ENCODE measurements at places on chromosomes 2 and 18.

DNA sequence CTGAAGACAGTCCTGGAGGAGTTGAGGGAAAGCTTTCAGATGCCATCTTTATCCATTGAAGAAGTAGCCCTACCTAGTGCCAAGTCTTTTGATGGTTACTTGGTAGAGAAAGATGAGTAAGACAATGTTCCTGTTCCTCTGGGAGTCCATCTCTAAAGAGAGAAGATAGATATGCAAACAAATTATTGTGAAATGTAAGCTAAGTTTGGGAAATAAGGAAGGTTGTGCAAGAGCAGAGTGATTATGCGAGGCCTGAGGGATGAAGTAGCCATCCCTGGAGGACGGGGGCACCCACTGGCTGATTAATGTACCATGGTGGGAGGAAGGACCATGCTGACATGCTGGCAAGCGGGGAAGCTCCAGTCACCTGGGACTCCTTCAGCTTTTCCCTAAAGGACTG, 994 bp upstream of the DTNA start:
- no peak for DNase-seq

GRCh38 chr2:47078541-47079482, 76.3 kb downstream of the STPG4 start:
- DNase-seq = no peak

- no peak for DNase-seq
Measured at GRCh38 chr2:195026261-195026660, 630.8 kb upstream of the SLC39A10 start.

DNA sequence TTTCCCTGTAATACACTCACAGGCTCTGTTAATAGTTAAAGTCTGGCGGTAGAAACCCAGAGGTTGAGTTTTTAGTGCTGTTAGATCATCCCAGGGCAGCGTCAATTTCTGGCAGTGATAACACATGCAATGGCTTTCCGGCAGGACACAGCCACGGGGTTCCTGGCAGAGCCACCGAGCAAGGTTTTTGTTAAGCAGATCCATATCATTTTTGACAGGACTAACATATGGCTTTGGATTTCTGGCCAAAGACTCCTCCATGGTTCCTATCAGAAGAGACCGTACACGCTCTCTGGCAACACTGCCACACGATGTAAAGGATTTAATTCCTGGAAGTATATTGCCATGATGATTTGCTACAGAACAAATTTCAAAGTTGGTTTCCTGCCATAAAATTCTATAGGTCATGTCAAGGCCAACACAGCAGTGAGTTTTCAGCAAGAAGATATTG, 854.3 kb downstream of the LRRTM4 start:
- DNase-seq = no peak

DNA sequence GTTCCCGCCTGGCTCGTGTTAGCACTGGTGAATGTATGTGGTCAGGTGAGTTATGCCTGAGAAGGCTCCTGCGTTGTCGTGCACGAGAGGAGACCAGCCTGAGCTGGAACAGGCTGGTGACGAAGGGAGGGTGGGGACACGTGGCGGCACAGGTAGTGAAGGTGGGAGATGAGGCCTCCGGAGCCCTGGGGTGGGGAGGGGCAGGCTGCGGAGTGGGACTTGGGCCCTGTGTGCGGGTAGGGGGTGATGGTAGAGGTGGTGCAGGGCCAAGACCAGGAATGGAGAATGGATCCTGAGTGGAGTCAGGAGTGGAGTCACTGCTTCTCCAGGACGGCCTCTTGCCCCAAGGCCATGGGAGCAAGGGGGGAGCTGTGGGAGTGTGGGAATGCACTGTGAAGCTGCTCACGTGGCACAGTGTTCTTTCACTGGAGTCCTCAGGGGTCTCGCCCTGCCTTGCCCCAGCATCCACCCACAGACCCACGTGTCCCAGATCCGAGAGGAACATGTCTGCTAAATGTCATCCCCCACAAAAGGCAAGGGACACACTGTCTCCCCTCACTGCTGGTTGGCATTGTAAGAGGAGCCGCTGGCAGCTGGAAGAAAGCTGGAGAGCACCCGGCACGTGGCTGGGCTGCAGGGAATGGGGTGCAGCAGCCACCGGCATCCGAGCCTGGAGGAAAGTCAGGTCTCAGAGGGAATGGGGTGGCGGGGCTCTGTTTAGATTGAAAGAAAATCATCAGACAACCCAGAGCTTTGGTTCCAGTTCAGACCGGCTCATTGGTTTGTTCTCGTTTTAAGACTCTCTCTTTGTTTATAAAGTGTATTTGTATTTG, 63.7 kb downstream of the CYP26B1 start:
- no peak for DNase-seq

DNA sequence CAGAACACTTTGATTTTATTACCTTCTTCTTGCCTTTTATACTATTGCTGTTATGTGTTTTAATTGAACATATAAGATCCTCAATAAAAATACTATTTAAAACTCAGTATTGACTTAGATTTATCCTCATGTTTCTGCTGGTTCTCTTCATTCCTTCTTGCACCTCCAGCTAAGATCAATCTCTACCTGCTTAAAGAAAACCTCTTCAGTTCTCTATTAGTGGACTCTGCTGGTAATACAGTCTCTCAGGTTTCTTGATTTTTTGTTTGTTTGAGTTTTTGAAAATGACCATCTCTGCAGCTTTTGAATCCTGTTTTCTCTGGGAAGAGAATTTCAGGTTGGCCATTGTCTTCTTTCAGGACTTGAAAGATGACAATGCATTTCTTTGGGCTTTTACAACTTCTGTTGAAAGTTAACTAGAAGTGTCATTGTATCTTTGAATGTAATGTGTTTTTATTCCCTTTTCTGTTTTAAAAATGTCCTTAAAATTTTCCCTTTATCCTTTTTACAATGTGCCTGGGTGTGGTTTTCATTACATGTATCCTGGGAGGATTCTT, 29.8 kb upstream of the TMEM131 start:
- no peak for DNase-seq

DNA sequence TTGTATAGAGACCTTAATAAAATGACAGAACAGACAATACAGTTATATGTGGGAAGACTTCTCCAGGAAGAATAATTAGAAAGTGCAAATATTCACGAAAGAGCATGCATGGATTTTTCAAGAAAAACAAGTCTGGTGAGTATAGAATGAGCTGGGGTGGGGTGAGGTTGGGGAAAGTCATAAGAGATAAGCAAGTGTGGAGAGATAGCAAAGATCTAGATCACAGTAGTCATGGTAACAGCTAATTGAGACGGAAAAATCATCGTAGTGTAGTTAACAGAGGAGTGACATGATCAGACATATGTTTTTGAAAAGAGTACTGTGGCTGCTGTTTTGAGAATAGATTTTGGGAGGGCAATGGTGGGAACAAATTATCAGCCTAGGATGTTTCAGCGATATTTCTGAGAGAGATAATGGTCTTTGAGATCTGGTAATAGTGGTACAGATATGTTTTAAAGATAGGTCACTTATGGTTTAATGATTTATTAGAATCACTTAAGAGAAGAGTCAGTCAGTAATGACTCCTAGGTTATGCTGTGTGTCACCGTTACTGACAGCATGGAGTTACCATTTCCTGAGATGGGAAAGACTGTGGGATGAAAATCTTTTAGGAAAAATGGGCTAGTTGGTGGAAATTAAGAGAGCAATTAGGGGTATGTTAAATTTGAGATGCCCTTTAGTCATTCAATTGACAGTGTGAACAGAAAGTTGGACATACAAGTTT, 248.5 kb upstream of the SLC8A1 start:
- no peak for DNase-seq

GRCh38 chr2:63639344-63639743, 50.6 kb downstream of the MDH1 start:
- DNase-seq = no peak

DNA sequence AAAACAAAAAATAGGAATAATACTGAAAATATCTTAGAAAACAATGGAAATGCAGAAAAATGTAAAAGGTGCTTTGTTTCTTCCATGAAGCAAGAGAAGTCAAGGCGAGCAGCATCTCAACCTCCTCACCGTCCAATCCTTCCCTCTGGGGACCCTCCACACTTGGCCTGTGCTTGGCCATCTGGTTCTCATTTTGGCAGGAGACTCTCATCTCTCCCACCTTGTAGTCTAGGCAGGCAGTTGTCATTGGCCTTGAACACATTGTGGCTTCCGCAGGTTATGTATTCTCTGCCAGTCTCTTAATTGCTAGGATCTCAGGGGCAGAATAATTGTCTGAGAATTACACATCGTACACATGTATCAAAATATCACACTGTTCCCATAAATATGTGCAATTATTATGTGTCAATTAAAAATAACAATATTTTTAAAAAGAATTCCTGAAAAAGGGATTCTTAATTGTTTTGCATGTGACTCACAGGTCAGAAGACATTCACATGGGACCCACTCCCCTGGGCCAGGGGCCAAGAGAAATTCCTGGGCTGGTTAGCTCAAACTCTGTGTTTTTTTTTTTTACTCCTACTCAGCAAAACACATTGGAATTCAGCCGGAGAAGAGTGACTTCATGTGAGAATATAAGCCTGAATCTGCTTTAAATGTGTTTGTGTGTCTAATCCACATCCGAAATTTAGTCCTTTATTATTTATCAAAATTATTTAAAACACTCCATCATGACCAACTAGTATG, 14.0 kb upstream of the ANKRD62 start:
- no peak for DNase-seq

DNA sequence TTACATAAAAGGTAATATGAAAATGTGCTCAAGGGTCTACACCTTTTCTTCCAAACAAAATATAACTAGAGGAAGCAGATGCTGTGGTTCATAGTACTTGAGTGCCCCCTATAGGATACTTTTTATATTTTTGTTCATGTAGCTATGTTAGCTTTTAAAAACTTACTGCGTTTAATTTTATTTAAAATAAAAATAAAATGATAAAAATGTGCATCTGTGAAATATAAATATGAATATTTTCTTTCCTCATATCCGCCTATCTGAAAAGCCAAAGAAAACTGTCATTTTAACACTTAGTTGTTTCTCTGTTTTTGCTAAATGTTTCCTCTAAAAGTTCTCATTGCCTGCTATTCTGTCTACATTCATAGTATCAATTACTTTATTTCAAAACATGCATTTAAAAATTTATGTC, 9.6 kb upstream of the LRP1B start:
- DNase-seq = no peak

GRCh38 chr2:225932811-225933413, 533.4 kb downstream of the NYAP2 start:
- no peak for DNase-seq
